ENCODE measurements at places on chromosomes 7 and 10. TPM values are rescaled to one million over a fixed set of nuclear protein-coding genes. Genes with fewer than 3 reads are reported as not detected.

The FAM241B gene
- 5.3 TPM for total RNA-seq

The TMEM273 gene
- 29.0 TPM for total RNA-seq

The ENKUR gene
- total RNA-seq = not detected

The LBX1 gene
- total RNA-seq = not detected

DNA sequence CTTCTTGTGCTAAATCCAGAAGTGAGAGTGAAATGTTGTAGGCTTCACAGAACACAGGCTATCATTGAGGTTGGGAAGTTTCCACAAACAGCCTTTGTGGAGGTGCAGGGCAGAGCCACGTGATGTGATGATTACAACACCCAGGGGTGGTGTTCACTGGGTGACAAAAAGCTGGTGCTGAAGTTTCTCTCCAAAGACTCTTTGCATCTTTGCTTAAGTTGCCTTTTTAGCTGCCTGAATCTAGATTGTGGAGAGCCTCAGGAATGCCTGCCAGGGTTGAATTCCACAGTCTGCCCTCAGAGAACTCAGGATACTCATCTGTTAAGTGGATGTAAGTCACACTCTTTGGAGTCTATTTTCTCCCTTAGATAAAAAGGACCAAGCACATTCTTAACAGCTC lies 56.3 kb downstream of the PLXNA4 start:
- no peak for DNase-seq

GRCh38 chr7:145753004-145753403 lies 363.6 kb upstream of the CNTNAP2 start:
- no peak for DNase-seq

DNA sequence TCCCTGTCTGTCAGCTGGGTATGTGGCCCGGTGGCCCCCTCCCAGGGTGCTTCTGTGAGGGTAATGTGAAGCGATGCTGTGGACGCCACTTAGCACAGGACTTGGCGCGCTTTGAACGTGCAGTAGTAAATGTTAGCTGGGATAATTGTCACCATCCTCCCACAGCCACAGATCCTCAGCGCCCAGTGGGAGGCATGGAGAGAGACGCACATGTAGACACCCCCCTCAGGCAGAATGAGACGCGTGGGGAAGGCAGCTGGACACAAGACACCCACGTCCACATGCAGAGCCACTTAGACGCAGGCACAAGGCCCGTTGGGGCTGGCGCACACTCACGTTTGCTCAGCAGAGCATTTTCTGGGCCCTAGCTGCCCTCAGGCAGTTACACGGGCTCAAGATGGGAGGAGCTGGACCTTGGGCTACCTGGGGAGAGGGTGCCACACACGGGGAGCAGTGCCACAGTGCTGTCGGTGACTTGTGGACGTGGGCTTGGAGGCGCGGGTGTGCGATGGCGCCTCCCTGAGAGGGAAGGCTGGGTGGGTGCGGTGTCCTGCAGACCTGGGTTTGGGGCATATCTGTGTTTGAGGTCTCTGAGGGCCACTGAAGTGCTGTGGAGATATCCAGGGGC lies 26.4 kb downstream of the ADCYAP1R1 start:
- peak; percentile 13 for DNase-seq

DNA sequence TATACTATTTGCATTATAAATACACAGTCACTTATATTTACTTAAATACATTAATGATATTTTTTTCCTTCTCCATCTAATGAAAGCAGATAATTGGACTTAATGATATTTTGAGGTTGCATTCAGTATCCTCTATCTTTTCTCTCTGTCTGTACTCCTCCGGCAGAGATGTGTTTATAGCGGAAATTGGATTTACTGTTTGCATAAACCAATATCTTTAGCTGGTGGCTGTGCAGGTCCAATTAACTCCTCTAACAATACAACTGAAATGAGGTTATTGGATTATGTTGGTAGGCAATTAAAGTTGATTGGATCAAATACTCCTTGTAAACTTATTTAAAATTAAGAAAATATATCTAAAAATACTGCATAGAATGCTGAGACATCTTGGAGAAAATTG lies 1044.2 kb upstream of the SORCS1 start:
- DNase-seq = no peak

The TAS2R41 gene
- not detected for total RNA-seq

The MRPL32 gene
- 65.5 TPM for total RNA-seq

DNA sequence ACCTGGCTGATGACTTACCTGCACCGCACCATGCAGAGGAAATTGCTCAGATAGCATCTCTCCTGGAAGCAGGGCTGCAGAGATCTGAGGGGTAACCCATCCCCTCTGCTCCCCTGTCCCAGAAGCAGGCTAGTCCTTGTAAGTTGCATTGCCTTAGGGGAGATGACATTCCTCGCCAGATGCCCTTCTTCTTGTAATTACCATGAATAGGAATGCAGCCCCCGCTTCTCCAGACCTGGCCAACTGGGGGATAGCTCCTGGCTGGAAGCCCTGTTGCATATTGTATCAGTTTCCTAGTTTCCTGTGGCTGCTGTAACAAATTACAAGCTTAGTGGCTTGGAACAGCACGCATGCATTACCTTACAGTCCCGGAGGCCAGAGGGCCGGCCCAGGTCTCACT lies 47.5 kb upstream of the EN2 start:
- no peak for DNase-seq

DNA sequence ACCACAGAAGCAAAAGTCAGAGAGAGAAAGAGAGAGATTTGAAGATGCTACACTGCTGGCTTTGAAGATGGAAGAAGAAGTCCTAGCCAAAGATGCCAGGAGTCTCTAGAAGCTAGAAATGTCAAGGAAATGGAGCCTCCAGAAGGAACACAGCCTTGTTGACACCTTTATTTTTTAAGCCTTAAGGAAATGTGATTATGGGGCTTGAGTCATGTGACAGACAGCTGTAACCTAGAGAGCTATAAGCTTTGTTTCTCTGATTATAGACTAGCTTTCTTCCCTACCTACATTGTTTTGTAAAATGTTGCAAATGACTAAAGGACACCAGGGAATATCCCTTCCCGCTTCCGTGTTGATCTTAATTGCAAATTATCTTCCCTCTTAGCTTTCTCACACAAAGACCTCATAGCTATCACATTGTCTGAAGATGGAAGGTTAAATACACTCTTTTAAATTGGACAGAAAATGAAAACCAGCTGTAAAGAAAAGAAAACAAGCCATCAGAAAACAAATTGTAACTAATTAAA lies 199.9 kb downstream of the ARHGAP12 start:
- DNase-seq = no peak

GRCh38 chr7:91302794-91303193 lies 38.6 kb downstream of the FZD1 start:
- no peak for DNase-seq

DNA sequence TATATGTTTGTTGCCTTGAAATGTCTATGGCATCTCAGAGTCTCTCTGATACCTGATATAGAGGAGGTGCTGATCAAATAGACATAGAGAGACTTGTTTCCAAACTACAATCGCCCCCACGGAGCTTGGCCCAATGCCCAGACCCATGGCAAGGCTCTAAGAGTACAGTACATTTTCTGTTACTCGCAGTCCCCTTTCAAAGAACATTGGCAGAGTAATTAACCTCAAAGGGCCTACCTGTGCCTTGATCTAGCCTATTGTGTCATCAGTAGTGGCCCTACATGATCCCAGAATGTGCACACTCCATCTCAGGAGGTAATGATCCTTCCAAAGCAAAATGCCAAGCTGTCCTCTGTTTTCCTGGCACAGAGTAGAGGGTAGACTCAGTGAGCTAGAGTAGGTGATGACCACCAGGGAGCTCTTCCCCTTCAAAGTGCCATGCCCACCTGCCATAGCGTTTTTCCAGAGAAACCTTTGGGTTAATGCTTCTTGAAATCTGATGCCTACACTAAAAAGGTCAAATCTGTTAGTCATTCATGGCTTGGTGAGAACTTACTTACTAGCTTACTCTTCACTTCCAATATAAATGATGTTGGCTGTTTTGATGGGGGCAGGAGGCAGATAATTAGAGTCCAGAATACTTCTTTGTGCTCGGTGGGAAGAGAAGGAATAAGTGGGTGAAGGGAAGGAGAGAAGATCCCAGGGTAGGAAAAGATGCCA lies 41.2 kb upstream of the ACSL5 start:
- no peak for DNase-seq

DNA sequence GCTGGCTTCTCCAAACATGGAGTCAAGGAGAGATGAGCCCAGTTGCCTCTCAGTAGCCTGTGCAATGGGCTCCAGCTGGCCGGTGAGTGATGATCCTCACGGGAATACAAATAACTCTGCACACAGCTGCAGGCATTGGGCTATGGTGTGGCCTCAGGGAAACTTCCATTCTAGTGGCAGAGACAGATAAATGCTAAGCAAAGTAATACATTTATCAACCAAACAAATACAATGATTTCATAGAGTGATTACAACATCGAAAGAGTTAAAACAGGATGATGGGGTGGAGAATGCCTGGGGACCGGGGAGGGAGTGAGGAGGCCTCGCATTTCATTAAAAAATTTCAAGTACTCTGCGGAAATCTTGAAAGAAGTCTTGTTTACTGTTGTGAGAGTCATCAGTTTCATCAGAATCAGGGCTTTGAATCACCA lies 15.0 kb upstream of the AKR1B1 start:
- no peak for DNase-seq

GRCh38 chr10:46232666-46233065 lies 54.1 kb upstream of the ANTXRL start:
- no peak for DNase-seq

DNA sequence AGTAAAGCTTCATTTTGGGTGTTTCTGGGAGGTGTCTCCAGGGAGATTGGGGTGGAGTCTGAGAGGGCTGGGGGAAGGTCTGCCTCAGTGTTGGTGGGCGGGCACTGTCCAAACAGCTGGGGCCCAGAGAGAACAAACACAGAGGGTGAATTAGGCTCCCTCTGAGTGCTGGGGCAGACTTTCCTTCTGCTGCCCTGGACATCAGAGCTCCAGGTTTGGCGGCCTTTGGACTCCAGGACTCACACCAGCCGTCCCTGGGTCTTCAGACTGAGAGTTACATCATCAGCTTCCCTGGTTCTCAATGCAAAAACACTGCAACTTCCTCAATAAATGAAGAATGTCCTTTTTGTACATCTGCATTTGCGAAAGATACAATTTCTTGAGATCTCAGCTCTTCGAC lies 427.4 kb downstream of the PTPRN2 start:
- no peak for DNase-seq

- peak; percentile 22 for DNase-seq
Observed at GRCh38 chr7:98420966-98421612, 20.2 kb upstream of the BAIAP2L1 start.

The BAZ1B gene
- 38.9 TPM for total RNA-seq

The GPR22 gene
- 23.0 TPM for total RNA-seq

DNA sequence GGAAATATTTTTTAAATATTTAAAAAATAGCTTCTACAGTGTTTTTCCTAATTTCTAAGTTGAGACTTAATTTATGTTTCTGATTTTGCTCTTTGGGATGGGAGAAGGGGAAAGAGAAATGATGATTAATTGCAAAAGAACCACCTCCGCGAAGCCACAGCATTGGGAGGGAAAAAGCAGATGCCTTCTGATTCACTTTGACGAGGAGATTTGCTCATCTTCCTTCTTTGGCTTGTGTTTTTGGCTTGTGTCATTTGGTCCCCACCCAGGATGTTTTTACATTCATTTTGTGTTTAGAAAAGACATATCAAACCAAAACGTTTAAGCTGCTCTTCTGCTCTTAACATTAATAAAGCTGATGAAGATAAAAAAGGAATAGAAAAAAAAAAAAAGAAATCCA lies 121.7 kb downstream of the MACC1 start:
- DNase-seq = no peak

The BMPER gene
- 2.9 TPM for total RNA-seq
